ENCODE measurements at places on chromosomes 5 and 9.

- DNase-seq: peak; percentile 40
These were observed 14.1 kb upstream of the MARCOL start for GRCh38 chr5:148224117-148224742.

DNA sequence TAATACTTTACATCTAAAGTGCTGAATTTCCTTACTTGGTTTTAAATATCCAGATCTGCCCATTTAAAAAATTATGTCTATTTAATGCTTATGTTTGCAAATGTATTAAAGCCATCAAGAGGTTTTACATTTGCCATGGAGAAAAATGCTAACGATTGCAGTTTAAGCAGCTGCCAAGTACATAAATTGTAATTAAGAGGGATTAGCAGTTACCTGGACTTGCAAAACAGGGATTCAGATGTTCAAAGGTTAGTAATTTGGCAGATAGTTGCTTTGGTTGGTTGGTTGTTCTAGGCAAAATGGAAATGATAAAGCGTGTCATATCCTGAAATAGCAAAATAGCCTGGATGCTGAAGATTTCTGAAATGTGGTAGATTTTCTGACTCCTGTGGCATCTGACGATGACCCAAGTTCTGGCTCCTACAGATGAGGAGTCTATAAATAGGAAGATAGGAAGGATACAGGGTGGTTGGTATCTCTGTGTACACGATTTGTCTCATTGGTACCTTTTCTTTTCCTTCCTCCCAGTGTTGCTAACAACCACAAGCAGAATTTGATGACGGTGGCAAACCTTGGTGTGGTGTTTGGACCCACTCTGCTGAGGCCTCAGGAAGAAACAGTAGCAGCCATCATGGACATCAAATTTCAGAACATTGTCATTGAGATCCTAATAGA lies 282.9 kb downstream of the NR3C1 start:
- no peak for DNase-seq

- no peak for DNase-seq
These were observed 86.0 kb downstream of the SNCAIP start for GRCh38 chr5:122398016-122398415.

GRCh38 chr5:77832938-77833337 lies 56.8 kb upstream of the TBCA start:
- no peak for DNase-seq

GRCh38 chr5:103744159-103744558 lies 181.6 kb upstream of the NUDT12 start:
- DNase-seq: peak; percentile 81

DNA sequence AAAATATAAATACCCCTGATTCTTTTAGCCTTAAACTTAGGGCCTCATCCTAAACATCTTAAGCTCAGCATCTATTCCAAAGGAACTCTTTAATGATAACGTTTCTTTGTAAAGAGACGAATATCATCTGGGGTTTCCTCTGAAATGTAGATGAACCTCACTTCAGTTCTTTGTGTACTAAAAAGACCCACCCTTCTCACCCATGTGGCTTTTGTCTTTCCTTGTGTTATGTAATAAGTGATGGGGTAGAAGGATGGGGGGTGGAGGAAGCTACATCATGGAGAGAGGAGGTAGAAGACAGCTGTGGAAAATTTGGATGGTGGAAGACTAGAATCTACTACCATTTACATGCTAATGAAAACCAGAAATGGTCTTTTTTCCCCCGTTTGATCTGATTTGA lies 111.0 kb downstream of the NDUFS4 start:
- DNase-seq: no peak

GRCh38 chr9:109411798-109412352 lies 86.2 kb downstream of the PTPN3 start:
- peak; percentile 8 for DNase-seq

GRCh38 chr5:42306287-42306686 lies 117.0 kb upstream of the GHR start:
- DNase-seq: no peak

DNA sequence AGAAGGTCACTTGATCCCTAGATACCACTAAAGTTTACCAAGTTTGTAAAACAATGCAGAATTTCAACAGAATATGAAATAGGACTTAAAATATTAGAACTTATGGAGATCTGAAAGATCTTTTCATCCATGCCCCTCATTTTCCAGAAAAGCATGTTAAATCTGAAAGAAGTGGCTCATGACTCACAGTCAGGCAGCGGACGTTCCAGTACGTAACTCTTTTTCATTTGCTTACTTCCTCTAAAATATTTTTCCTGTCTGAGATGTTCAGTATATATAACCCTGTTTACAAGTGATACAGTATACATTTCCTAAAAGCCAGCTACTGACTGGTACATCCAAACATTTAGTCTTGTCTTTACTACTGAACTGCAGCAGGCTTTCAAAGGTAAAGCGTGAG lies 22.3 kb downstream of the FBXW2 start:
- DNase-seq: no peak

- no peak for DNase-seq
These were observed 19.0 kb upstream of the GGTA1 start for GRCh38 chr9:121518634-121519033.

DNA sequence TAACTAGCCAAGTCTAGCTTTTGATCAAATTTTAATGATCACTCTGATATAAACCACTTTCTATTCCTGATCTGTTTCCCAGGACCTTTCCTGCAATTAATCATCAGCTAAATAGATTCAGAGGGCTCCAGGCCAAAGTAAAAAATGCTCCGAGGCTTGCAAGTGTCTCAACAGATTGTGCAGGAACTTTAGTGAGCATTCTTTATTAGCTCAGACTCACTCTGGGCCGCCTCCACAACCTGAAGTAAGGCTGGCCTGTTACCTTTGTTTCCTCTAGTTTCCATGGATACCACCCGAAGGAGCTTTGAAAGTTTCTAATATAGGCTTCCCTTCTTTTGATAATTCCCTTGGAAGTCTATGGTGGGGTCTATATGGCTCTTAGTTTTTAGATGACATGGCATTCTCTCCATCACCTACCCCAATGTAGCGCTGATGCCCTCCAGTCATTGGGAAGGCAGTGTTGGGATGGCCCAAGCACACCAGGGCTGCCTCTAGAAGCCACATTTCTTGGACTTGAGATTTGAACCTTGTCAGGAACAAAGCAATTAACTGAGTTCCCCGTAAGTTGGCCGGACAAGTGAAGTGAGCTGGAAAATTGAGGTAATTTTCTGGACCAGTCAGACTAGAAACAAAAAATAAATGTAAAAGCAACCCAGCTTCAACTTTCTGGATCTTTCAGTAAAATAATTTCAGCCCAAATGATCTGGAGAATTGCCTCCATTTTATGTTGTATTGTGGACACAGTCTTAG lies 97.6 kb upstream of the LHFPL2 start:
- DNase-seq: no peak

DNA sequence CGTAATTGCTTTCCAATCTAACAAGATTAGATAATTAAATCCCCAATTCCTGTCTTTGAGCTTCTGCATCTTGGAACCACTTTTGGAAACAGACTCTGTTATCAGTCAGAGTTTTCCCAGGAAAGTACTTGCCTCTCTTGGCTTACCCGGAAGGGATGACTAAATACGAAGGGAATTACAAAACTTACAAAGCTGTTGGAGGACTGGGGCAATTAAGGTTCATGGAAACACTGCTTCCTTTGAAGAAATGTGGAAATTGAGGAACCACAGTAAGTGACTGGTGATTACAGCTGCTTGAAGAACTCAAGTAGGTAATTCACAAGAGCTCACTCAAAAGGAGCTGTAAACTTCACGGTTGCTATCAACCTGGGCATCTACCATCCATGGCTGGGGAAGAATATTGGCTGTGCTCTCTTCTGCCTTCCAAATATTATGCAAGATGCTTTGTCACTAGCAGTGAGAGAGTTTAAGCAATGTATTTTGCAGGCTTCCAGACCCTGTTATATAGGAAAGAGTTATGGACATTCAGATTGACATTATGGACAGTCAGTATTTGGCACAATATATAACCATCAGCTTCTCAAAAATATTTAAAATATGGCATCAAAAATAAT lies 104.6 kb upstream of the MAN2A1 start:
- peak; percentile 37 for DNase-seq

- no peak for DNase-seq
These were observed 48.7 kb downstream of the FBXW11 start for GRCh38 chr5:171957591-171958251.

DNA sequence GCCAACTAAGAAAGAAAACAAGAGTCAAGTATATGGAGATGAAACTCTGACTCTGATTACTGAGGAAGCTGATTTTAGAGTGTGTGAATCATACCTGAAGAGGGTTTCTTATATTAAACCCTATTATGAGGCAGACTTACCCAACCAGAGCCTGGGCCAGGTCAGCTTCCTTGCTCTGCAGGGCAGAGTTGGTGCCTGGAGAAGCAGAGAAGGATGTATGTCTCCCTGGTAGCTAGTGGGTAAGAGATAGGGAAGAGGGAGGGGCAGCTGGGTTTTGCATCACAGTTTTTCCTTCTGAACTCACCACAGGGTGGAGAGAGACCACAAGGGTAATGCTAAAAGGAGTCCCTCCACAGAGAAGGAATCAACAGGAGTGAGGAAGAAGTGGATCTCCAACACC lies 104.1 kb downstream of the CMYA5 start:
- no peak for DNase-seq

GRCh38 chr5:62231576-62231975 lies 74.4 kb upstream of the KIF2A start:
- no peak for DNase-seq

DNA sequence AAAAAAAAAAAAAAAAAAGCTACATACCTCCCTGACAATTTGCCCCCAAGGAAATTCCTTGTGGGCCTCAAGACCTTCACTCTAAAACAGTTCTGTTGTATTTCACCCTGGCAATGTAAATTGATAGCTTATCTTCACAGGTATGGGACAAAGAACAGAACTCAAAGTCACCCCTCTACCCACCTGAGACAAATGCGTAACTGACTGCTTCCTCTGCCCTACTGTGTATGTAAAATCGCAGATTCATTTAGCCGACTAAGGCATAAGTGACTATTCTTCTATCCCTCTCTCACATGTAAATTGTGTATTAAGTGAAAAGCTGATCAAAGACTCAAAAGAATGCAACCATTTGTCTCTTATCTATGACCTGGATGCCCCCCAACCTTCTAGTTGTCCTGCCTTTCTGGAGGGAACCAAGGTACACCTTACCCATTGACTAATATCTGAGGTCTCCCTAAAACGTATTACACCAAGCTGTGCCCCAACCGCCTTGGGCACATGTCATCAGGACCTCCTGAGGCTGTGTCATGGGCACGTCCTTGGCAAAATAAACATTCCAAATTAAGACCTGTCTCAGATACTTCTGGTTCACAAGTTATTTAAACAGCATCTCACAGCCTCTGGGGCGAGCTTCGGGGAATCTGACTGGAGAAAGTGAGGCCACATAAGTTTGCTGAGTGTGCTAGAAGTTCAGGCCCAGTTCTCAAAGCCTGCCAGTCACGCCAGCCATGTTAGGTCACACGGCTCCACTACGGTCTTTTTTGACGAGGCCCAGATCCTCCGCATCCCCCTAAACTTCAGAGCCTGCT lies 954 bp downstream of the TBCA start:
- no peak for DNase-seq

DNA sequence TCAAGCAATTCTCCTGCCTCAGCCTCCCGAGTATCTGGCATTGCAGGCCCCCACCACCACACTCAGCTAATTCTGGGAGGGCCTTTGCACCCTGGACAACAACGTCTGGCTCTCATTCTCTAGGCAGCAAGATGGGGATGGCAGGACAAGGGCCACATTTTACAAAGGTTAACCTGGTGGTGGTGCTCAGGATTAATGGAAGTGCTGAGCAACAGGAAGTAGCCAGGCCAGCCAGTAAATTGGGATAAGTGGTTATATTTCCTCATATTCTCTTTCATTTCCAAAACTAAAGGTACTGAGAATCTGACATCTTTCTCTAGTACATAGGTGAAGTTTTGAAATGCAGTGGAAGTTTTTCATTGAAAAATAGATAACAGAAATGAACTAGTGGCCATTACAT lies 24.7 kb upstream of the ASPN start:
- DNase-seq: no peak

DNA sequence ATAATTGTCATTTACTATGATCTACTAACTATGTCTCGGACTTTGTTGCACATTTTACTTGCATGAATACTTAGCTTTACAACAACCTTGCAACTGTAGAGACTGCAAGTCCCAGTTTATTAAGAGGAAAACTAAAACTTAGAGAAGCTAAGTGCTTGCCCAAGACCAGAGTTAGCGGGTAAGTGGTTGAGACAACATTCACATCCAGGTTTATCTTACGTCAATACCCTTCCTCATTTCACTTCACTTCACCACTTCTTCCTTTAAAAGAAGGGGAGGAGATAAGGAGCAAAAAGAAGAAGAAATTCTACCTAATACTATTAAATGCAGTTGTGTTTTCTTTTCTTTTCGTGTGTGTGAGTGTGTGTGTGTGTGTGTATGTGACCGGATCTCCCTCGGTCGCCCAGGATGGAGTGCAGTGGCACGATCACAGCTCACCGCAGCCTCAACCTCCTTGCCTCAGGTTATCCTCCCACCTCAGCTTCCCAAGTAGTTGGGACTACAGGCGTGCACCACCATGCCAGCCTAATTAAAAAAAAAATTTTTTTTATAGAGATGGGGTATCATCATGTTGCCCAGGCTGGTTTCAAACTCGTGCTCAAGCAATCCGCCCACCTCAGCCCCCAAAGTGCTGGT lies 37.4 kb downstream of the MEGF9 start:
- DNase-seq: no peak

DNA sequence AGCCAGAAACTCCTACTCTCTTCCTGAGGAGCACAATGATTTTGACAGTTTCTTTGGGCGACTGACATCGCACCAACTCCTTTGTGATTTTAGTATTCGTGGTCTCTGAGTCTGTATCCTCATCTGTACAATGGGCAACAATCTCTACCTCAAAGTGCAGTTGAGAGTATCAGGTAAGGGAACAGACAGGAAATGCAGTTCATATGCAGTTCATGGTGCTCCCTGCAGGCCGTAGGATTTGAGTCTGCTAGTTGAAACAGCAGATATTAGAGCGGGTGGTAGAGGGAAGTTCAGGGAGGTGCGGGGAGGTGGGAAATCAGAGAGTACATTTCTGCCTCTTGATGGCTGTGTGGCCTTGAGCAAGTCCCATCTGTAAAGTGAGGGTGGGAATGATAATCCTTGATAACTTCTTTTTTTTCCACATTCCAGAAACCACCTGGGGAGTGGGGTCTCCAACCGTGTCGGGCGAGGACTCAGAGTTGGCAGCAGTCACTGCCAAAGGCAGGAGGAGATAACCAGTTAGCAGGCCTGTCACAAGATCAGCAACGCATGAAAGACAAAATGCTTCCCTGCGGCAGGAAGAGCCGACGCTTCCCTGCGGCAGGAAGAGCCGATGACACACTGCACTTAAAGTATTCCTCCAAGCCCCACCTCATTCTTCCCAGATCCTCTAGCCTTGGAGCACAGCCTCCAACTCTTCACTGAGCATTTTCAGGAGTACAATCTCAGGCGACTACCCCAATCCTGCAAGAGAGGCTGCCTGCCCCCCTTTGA lies 6.0 kb upstream of the NEK6 start:
- DNase-seq: peak; percentile 58

GRCh38 chr5:112034421-112034979 lies 277.5 kb upstream of the NREP start:
- DNase-seq: no peak

GRCh38 chr9:107613321-107613720 lies 123.8 kb upstream of the KLF4 start:
- DNase-seq: no peak
